Left ventricle myocardium superior (tissue), 1 donor: ENCODE measurements at places on chromosomes 7 and 10. TPM values are rescaled to one million over a fixed set of nuclear protein-coding genes. Genes with fewer than 3 reads are reported as not detected.

The CYP2W1 gene
- total RNA-seq, result not detected

The GLI3 gene
- 4.4 TPM for total RNA-seq

The MINDY4 gene
- 4.9 TPM for total RNA-seq

The CLCN1 gene
- not detected for total RNA-seq

The ACBD7 gene
- not detected for total RNA-seq

The H2BK1 gene
- total RNA-seq, result not detected

The EGR2 gene
- 0.55 TPM for total RNA-seq

The KIFBP gene
- 50.5 TPM for total RNA-seq

The SPDYE1 gene
- total RNA-seq, result not detected

The RADIL gene
- total RNA-seq, result 2.8 TPM

The ANKRD30A gene
- not detected for total RNA-seq

The ACSM6 gene
- total RNA-seq, result not detected

The LIMK1 gene
- total RNA-seq, result 9.4 TPM

The DRGX gene
- total RNA-seq, result not detected

The ADD3 gene
- 117 TPM for total RNA-seq

The PRLHR gene
- not detected for total RNA-seq

The CUBN gene
- 0.77 TPM for total RNA-seq

The PIP4K2A gene
- 12.1 TPM for total RNA-seq

The CH25H gene
- total RNA-seq, result 0.25 TPM

The NAT16 gene
- not detected for total RNA-seq

The ADCY1 gene
- 8.9 TPM for total RNA-seq
